ENCODE measurements at places on chromosomes 1 and 21.

- no peak for DNase-seq
Measured at GRCh38 chr1:201773764-201774163, 55.2 kb upstream of the IPO9 start.

GRCh38 chr1:180117764-180118116, 36.9 kb upstream of the QSOX1 start:
- no peak for DNase-seq

- no peak for DNase-seq
Measured at GRCh38 chr1:69976896-69977295, 228.5 kb downstream of the LRRC40 start.

DNA sequence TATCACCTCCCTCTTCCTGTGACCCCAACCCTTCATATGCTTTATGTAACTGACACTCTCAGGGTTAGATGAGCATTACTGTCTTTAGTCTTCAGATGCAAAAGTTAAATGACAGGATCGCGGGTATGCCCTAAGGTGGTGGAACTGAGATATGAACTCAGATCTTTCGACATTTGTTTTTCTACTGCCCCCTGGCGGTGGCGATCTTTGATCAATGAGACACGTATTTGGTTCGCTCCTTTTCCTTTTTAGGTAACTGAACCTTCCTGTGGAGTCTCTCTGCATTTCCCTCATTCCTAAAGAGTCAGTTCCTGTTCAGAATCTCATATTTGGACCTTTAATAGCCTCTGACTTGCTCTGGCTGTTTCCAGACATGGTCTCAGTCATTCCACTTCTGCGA, 47.8 kb upstream of the ZP4 start:
- no peak for DNase-seq

DNA sequence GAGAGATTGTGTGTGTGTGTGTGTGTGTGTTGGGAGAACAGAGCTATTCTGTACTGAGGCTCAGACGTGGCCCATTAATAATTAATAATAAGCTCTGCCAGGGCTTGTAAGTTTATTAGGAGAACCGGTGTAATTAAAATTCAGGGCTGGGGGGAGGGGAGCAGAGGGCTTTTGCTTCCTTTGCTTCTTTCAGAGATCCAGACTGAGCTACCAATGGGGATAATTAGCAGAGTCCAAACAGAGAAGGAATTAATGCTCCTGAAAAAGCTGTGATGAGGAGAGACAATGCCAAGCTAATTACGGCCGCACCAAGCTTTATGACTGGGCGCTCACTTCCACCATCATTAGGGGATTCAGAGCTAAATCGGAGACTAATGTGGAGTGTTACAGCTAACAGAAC, 4.5 kb downstream of the SYT6 start:
- no peak for DNase-seq

DNA sequence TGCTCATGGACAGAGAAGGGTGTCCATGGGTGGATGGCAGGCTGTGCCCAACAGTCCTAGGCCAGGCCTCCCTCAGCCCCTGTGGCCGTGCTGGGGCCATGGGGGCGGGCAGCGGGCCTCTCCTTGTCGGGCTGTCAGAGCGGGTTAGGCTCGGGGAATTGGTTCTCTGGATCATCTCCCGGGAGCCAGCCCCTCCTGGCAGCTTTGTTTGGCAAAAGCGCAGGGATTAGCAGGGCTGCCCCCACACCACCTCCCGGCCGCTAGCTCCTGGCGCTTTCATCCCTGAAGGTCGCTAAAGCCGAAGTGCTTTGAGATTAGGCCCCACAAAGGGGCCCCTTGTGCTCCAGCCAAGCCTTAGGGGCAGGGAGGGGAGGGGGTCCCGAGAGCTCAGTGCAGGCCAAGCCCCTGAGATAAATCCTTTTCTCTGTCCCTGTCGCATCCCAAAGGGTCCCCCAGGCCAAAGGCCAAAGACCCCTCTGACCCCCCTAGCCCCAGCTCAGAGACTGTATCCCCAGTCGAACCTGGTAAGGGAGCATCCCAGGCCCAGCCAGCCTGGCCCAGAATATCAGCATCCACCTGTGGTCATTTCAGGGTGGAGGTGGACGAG, 9.8 kb upstream of the DMBX1 start:
- DNase-seq: no peak

DNA sequence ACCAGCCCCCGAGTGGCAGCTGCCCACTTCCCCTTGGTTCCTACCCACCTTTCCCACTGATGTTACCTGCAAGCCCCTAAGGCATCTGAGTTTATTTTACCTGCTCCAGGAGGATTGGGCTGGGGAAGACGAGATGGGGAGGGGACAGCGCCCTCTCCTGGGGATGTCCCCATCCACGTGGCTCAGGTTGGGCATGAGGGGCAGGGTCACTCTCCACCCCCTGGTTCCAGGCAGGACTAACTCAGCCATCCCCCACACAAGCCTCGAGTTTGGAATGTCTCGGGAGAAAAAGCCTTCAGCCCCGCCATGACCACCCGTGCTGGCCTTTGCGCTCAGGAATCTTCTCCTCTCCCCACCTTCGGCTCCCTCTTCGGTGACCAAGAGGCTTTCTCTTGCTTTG, 90.0 kb downstream of the ARHGEF10L start:
- DNase-seq: no peak

GRCh38 chr1:217059401-217059800, 336.2 kb upstream of the ESRRG start:
- no peak for DNase-seq

GRCh38 chr21:35648512-35648911, 411.8 kb downstream of the SETD4 start:
- DNase-seq: no peak

DNA sequence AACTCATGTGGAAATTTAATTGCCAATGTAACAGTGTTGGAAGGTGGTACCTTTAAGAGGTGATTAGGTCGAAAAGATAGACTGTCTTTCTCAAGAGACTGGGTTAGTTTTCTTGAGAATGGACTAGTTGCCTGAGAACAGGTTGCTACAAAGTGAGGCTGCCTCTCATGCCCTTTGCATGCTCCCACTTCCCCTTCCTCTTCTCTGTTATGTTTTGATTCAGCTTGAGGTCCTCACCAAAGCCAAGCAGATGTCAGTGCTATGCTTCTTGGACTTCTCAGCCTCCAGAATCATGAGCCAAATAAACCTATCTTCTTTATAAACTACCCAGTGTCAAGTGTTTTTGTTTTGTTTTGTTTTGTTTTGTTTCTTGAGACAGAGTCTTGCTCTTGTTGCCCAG, 187.0 kb upstream of the RUNX1 start:
- no peak for DNase-seq

- no peak for DNase-seq
Measured at GRCh38 chr1:78286686-78287085, 204.1 kb upstream of the PTGFR start.

GRCh38 chr1:18118491-18118890, 10.9 kb downstream of the IGSF21 start:
- no peak for DNase-seq

DNA sequence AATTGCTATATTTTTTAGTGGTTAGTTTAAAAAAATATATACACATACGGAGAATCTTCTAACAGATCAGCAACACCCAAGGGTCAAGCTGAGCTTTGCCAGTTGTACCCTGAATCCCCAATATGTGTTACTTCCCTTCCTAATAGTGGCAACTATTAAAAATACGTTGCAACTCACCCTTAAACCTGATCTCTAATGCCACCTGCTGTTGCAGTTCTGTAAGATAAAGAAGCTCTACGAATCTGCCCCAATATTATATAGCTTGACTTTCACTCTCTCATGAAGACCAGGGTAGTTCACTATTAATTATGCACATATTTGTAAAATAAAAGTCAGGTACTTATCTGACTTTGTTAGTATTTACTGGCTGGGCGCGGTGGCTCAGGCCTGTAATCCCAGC, 58.4 kb downstream of the ASH1L start:
- no peak for DNase-seq

DNA sequence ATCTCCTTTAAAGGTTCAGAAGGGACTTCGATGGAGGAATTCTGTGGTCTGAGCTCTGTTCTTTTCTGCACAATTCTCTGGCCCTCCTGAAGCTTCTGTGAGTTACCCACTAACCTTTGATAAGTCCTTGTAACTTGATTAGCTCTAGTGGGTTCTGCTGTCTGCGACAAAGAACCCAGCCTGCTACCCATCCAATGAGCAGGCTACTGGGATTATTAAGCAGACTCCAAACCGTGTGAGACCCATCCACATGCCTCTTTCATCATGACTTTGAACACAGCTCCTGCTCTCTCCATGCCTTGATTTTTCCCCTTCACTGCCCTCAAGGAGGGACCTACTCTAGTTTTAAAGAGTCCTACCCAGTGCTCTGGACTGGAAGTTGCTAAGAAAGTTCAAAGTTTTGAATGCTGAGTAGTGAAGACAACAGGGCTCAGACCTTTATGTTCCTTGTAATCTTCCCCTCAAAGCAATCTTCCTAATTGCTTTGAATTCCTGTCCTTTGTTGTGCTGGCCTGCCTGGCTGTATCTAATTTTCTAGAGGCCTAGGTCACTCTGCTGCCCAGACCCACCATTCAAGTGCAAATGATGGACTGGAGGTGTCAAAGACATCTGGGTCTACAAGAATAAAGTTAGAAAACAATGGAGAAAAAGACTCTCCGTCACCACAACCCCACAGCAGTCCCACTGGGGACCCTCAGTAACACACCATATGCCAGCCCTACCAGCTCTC, 146.9 kb downstream of the RHOU start:
- no peak for DNase-seq
